ENCODE measurements at places on chromosomes 13 and 19.

GRCh38 chr19:41323023-41323422 lies 13.1 kb downstream of the CCDC97 start:
- no peak for DNase-seq

- no peak for DNase-seq
Observed at GRCh38 chr13:50714891-50715290, 128.6 kb downstream of the DLEU7 start.

DNA sequence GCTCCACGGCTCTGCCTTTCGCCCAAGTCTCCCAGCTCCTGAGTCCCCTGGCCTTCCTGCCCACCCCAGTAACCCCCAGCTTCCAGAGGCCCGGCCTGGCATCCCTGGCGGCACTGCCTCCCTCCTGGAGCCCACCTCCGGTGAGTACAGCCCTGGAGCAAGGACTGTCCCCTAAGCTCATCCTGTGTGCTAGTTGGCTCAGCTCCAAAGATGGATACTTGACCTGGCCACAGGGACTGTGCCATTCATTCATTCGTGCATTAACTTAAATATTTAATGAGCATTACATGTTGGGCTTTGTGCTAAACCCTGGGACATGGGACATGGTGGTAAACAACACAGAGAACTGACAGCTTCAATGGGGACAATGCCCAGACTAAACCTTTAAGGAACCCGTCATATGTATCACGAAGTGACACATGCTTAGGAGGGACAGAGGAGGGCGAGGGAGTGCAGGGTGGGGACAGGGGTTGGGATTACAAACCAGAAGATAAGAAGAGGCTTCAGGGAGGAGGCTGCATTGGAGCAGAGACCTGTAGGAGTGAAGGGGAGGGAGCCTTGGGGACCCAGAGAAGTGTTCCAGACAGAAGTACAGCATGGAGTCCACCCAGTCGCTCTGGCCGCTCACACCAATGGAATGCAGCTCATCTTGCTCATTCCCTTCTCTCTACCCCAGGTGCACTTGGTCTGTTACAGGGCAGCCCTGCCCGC lies 6.9 kb upstream of the OVOL3 start:
- DNase-seq: no peak

DNA sequence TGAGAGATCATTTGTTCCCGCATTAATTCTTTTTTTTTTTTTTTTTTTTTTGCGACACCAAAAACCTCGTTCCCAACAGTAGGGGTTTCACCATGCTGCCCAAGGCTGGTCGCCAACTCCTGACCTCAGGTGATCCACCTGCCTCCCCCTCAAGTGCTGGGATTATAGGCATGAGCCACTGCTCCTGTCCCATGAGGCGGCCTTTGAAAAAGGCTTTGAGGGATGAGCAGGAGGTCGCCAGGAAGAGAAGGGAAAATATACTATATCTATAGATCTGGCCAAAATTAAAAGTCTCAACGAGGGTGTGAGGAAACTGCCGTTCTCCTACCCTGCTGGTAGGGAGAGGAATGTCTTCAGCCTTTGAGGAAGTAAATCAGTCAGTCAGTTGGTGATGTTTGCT lies 26.2 kb downstream of the ZNF473 start:
- DNase-seq: no peak

- no peak for DNase-seq
Observed at GRCh38 chr13:50080203-50080910, 65.1 kb downstream of the KCNRG start.

DNA sequence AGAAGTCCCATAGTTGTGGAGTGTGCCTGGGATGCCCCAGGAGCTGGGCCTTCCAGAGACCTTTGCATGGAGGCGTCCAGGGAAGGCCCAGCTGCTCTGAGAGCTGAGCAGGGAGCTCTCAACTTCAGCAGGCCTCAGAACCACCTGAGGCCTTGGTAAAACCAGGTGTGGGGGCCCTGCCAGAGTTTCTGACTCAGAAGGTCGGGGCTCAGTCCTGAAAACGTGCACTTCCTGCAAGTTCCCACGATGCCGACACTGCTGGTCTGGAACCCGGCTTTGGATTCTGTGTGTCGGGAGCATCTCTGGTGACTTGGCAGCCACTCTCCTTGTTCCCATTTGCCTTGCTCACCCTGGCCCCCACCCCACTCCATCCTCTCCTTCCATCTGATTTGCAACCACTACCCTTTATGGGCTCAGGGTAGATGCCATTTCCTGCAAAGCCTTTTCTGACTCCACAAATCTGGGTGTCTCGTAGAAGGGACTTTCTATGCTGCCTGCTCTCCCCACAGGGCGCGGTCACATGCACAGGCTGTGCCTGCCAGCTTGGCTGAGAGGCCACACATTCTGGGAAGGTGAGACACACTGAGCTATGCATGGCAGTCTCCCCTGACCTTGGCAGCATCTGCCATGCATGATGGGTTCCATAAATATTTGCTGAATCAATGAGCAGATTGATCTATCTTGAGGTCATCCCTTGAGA lies 244.7 kb downstream of the COL4A1 start:
- DNase-seq: no peak

DNA sequence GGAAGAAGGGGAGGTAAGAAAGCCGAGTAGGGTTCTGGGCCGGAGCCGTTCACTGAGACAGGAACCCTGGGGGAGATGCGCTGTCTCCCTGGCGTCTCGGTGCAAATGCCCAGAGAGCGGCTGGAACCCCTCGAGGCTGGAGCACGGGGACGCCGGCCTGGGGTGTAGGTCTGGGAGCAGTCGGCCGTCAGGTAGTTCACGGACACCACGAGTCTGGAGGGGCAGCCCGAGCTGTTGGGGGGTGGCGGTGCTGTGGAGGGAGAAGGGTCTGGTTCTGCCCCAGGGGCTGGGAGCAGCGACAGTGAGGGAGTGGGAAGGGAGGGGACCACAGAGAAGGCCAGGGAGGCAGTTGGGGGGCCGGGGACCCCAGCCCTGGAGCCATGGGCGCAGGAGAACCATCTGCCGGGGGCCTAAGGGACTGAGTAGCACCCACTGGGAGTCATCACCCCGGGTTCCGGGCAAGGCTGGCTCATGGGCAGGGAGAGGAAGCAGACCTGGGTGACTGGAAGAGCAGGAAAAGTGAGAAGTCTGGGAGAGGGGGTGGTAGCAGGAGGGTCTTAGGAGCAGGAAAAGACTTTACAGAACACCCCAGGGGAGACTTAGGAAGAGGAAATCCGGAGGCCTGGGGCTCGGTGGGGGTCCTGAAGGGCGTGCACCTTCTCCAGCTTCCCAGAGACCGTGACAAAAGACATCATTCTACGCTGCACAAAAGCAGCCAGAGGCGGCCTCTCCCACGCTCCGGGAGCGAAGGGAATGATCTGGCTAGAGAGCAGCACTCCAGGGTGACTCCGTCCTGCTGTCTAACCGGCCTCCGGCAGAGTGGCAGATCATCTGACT lies 173.1 kb upstream of the SOX1 start:
- no peak for DNase-seq

Measured in caudate nucleus (tissue), 63 donors.